COLO829 (cell line): ENCODE measurements at places on chromosomes 6 and 20.

- DNase-seq, result no peak
Measured at GRCh38 chr6:144065213-144065660, 30.1 kb downstream of the SF3B5 start.

DNA sequence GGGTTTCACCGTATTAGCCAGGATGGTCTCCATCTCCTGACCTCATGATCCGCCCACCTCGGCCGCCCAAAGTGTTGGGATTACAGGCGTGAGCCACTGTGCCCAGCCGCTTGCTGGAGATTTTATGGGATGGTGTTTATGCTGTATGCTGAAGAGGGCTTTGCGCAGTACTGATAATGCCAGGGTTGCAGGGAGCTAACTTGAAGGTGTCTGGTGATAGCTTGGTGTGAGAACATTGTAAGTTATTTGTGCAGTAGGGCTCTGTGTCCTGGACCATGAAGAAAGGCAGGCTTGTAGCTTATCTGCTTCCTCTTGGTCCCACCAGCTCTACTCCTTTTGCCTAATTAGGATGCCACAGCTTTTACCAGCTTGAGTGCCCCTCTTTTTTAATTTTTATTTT is 157.0 kb upstream of the DTNBP1 start:
- DNase-seq, result no peak

DNA sequence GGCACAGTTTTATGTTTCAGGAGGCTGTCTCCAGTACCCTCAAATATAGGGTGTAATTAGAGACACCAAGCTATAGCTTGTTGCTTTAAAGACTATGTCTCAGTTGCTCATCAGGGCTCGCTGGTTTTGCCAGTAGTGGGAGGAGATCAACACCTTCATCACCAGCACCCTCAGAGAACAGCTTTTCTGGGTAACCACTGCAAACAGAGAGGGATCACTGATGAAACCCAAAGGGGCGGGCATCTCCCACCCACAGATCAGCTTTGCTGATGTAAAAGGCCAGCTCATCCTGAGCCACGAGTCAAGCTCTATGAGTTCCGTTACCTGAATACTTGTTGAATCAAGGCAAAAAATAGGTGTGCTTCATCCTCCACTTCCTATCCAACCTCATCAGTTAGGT is 187.7 kb downstream of the AIG1 start:
- no peak for DNase-seq

- DNase-seq, result no peak
Measured at GRCh38 chr6:157964100-157964499, 17.6 kb upstream of the SYNJ2 start.

DNA sequence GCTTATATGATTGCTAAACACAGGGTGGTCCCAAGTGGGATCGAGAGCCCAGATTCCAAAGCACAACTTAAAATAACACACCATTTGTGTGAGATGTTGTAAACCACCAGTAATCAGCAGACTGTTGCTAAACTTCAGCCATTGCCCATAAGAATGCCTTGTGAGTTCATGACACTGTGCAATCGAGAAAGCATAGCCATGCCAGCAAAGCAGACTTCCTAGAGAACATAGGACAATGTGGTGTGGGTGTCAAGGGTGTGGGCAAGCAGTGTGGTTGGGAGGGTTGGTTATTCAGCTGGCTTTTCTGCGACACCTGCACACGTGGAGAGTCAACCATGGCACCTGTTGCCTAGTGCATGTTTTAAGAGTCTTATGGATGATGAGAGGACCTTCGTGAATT is 16.1 kb upstream of the CALHM6 start:
- no peak for DNase-seq

DNA sequence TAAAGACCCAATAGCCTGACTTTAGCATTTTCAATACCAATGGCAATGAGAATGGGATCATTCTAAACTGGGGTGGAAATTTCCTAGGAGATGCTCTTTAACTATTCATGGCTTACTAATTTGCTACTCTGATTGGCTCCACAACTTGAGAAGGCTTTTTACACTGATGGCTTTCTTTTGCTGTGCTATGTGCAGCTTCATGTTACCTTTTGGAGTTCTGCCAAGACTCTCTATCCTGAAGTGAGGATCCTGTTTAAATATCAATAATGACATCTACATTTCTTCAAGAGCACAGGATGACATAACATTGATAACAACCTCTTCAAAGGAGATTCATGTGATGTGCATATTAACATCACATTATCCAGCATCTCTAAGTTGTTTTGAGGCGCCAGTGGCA is 43.4 kb upstream of the SIRPG start:
- DNase-seq, result no peak

GRCh38 chr6:153994811-153995210 is 44.2 kb upstream of the OPRM1 start:
- no peak for DNase-seq

- DNase-seq, result no peak
Measured at GRCh38 chr6:15804164-15805154, 141.6 kb upstream of the DTNBP1 start.

- DNase-seq, result no peak
Measured at GRCh38 chr20:41098703-41099250, 38.6 kb upstream of the PLCG1 start.

DNA sequence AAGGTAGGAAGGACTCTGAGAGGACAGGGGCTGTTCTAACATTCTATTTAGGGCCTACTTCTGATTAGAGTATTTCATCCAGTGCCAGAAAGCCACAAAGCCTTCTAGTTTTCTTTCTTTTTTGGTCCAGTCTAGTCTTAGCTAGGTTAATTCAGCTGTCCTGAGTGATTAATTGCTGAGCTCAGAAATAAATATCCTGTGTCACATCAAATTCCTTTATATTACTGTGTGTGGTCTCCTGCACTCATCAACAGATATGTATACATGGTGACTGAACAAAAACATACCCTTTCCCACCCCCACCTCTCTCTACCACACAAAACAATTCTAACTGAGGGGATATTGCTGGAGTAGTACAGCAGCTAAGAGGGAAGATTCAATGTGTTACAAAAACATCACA is 601.5 kb upstream of the NRSN1 start:
- no peak for DNase-seq

DNA sequence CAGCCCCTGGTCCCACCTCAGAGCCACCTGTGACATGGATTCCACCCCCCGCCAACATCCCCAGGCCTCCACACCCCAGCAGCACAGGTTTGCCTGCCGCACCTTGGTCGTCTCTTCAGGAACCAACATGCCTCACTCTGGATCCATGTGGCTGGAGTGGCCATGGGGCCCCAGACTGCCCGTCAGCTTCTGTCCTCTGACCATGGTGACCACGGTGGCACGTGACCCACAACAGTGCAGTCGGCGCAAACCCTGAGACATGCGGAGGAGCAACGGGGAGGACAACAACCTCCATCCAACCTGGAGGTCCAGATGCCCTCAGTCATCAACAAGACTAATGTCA is 85.6 kb downstream of the ANKRD60 start:
- no peak for DNase-seq

GRCh38 chr6:82646231-82646615 is 282.6 kb downstream of the TPBG start:
- no peak for DNase-seq

DNA sequence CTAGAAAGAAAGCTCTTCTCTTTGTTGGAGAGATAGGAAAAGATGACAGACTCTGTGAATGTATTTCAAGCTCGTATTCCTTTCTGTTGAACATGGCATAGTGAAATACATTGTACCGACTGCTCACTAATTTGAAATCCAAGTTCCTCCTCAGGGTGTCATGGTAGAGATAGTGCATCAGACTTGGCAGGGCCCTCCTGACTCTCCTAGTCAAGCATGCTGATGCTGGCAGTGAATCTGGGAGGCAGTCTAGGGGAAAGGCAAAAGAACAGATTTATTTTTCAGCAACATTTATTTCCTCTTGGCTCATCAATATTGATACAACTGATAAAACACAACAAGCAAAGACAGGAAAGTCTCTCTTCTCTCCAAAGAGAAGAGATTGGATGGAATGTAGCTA is 356.3 kb upstream of the IRAK1BP1 start:
- no peak for DNase-seq

- DNase-seq, result no peak
Measured at GRCh38 chr6:154719854-154720253, 13.4 kb upstream of the SCAF8 start.

- no peak for DNase-seq
Measured at GRCh38 chr6:25682324-25682723, 30.3 kb downstream of the SCGN start.

- DNase-seq, result no peak
Measured at GRCh38 chr6:126388104-126388598, 48.2 kb downstream of the CENPW start.

DNA sequence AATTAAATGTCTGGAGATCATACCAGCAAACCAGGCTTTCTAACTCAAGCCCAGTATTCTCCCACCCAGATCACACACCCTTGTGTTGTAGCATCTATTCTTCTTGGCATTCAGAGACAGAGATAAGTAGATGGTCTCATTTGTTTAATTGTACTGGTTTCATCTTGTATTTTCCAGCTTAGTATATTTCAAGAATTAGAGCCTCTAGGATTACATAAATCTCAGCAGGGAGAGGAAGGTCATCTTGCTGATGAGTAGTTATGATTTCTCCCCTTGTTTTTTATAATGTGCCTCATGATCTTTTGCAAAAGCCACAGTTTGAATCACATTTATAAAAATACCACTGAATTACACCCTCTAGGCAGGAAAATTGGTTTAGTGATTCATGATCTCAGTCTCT is 106.6 kb upstream of the NRSN1 start:
- no peak for DNase-seq

GRCh38 chr6:26304797-26305640 is 60.0 kb upstream of the BTN3A2 start:
- no peak for DNase-seq

- no peak for DNase-seq
Measured at GRCh38 chr6:29424575-29424974, 9.8 kb downstream of the OR12D1 start.

GRCh38 chr20:13990465-13990864 is at the start of gene SEL1L2:
Gene SEL1L2 (minus strand): TSS chr20:13990614. CDS start chr20:13990534, 80 bp downstream.
- DNase-seq, result no peak

DNA sequence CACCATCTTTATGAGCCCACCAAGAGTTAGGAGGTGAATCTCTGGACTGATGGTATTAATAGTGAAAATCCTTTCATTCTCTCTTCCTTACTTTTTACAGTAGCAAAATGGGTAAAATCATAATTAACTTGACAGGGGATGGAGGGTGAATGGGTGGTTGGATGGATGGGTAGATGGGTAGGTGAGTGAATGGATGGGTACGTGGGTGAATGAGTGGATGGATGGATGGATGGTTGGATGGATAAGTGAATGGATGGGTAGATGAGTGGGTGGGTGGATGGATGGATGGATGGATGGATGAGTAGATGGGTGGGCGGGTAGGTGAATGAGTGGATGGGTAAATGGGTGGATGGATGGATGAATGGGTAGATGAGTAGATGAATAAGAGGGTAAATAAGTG is 63.2 kb downstream of the BMP7 start:
- DNase-seq, result no peak

GRCh38 chr6:93120154-93120742 is 299.1 kb downstream of the EPHA7 start:
- no peak for DNase-seq

GRCh38 chr6:159112714-159113113 is 56.5 kb upstream of the FNDC1 start:
- no peak for DNase-seq

DNA sequence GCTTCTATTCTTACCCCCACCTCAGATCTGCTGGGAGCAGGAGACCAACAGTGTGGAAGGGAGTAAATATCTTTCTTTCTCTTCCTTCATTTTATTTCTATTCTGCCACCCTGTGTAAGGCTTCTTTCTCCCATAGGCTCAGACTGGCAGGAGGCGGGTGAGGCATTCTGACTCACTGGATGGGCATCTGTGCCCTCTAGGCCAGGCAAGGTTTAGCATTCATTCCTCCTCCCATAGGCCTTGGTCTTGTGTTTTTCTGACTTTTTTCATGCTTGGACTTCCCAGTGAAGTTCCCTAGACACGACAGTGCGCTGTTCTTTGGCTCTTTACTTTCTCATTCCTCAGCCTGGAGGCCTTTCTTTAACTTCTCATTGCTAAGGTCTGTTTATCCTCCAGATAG is 235.2 kb downstream of the SYNE1 start:
- peak; percentile 68 for DNase-seq

DNA sequence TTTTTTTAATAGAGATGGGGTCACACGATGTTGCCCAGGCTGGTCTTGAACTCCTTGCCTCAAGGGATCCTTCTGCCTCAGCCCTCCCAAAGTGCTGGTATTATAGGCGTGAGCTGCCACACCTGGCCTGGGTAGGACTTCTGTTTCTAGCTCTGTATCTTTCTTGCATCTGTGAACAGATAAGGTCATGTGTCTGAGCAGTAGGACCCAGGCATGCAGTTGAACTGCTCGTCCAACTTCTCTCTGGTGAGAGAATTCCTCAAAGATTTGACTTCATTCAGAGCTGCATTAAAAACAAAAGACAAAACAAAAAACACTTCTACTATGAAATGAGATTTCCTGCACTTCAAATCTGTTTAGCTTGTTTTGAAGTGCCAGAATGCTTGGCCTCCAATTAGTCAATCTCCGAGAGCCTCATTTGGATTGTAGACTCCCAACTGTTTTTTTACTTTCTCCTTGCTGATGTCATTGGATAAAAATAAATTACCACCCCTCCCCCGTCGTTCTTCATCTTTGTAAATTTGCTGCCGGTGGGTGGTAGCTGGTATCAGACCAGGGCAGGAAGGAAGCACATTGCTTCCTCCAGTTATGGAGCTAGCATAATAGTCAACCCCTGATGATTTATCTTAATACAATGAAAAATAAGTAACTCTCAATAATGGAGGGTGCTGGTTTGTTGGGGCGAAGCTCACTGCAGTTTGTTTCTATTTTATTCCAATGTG is 17.6 kb downstream of the CD109 start:
- DNase-seq, result no peak

DNA sequence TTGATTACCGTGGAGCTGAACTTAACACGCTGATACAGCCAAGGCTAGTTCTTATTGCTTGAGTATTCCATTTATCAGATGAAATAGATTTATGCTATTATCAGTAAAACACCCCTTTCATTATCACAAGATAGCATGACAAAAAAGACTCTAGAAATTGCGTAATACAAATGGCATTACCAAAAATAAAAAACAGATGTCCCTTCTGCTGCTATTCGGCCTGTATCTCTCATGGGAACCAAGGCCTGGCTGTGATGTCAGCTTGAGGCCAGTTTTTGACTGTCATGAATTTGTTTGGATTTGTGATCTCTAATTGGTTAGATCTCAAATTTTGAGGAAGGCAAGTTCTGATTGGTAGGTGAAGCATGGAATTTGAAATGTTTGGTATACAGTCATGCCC is 25.2 kb downstream of the MEI4 start:
- no peak for DNase-seq

- no peak for DNase-seq
Measured at GRCh38 chr20:63394069-63394919, 33.1 kb upstream of the CHRNA4 start.

DNA sequence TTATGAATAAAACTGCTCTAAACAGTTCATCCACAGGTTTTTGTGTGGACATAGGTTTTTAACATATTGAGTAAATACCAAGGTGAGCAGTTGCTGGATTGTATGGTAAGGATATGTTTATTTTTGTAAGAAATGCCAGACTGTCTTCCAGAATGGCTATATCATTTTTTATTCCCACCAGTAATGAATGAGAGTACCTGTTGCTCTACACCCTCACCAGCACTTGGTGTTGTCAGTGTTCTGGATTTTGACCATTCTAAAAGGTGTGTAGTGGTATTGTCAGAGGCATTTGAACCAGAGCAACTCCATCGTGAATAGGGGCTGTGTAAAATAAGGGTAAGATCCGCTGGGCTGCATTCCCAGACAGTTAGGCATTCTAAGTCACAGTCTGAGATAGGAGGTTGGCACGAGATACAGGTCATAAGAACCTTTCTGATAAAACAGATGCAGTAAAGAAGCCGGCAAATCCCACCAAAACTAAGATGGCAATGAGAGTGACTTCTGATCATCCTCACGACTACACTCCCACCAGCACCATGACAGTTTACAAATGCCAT is 12.9 kb upstream of the NT5E start:
- DNase-seq, result no peak
